ENCODE measurements at places on chromosomes 2 and 18.

DNA sequence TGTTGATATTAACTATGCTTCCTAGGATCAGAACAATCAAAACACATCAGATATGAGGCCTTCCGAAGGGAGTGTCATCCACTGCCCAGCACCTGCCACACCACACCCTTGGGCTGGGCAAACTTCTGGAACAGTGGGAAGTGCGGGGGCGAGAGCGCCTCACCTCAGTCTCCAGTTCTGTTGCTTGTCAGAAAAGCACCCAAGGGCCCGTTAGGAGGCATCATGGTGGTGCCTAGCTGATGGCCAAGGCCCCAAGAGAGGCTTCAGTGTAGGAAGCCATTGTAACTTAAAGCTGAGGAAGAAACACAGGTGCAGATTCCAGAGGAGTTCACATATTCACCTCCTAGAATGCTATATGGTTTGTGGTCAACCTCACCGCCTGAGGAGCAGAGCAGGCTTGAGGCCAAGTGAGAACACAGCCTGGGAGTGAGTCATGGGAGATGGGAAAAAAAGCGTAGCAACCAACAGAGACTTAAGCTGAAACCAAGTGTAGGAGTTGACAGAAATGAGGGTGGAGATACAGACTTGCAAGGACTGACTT, 85.1 kb upstream of the ATL2 start:
- DNase-seq: peak; percentile 26

DNA sequence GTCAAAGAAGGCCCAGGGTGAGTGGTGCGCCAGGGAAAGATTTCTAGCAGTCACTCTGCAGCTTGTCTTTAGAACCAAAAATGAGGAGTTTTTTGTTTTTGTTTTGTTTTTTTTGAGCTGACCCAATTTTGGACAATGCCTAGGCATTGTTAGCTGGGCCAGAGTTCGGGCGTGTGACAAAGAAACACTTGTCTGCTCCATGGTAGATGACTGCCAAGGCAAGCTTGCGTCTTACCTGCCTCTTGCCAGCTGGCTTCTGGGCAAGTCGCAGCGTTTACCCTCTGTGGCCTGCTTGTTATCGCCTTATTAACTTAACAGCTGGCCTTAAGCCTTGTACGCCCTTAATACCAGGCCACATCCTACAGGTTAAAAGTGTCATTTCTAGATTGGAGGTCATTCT, 114.3 kb downstream of the GALNT1 start:
- no peak for DNase-seq

DNA sequence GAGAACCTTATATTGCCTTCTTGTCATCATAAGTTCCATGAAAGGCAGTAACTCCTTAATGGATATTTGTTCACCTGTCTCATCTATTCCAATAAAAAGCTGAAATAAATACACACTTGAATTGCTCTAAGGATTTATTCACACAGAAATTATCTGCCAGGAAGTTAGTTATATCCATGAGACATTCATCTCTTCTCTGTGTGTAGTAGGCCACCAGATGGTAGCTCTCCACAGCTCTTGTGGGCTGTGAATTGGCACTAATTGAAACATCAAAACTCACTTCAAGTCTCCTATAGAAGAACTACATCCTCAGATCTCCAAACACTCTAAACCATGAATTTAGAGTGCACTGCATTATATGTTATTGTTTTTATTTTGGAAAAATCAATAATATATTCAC, 189.6 kb downstream of the DSC3 start:
- DNase-seq: no peak

DNA sequence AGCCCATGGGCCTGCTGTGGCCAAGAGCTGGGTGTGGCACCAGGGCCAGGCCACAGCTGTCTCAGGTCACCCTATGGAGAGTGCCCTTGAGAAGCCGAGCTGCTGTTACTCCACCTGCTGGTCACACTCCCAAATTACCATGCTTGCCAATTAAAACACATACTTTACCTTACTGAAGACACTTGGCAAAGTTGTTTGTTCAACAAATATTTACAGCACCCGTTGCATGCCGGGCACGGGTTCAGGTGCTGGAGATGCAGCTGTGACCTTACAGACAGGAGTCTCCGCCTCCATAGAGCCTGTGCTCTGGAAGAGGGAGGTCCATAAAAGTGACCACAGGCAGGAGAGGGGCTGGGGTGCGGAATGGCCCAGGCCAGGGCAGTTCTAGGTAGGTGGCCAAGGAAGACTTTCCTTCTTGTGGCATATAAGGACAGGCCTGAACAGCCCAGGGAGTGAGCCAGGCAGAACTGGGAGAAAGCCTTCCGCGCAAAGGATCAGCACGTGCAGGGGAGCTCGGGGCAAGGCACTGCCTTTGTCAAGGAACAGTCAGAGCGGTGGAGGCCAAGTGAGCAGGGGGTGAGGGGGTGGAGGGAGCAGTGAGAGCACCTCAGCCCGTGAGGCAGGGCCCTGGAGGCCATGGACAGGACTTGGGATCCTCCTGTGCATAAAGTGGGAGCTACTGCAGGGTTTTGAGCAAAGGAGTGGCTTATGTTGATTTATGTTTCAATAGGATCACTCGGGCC, 23.6 kb upstream of the RBM44 start:
- DNase-seq: peak; percentile 77

- DNase-seq: no peak
These were observed 219.4 kb downstream of the HNMT start for GRCh38 chr2:138183705-138184104.

- no peak for DNase-seq
These were observed 25.9 kb upstream of the GPR17 start for GRCh38 chr2:127619877-127620705.

DNA sequence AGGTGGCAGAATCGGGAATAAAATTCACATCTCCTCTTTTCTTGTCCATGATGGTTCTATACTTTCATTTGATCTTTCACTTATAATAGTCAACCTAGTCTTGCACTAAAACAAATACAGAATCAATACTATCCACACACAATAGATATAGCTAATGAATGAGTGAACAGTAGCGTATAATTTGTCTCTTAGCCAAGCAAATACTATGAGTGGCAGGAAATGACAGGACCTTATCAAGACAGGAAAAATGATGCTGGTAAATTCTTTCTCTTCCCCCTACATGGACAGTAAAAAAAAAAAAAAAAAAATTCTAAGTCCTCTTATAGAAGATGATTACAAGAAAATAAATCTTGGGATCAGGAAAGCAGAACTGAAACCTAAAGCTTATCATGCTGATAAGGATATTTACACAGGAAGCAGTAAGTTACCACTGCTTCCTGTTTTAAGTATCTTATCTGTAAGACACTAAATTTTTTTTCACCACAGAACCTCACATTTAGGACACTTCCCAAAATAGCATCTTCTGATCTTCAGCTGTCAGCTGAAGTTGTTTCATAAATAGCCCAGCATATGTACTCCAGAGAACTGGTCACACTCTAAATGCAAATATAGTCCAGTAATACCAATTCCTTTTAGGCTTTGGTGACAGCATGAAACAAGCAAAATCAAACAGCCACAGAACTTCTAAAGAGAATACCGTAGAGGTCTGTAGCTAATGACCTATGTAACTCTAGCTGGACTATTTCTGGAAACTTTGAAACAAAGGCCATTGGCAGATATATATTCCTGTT, 27.0 kb downstream of the IRS1 start:
- DNase-seq: peak; percentile 87

GRCh38 chr2:238163481-238164198, 4.9 kb downstream of the ERFE start:
- peak; percentile 42 for DNase-seq

DNA sequence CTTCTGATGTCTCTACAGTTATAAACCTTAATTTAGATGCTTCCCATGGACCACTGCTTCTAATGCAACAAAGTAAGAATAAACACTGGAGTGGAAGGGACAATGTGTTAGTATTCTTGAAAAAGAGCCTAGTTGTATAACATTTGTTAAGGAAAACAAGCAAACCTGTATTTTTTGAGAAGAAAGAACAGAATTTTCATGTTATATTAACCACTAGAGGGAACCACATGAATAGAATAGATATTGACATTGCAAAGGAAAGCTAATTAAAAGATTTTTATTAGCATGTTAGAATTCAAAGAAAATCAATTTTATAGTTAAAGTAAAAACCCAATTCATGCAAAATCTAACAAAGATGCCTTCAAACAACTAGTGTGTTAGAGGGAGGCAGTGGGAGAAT, 151.2 kb upstream of the BARD1 start:
- DNase-seq: peak; percentile 15

- DNase-seq: no peak
These were observed 24.2 kb upstream of the ARL5A start for GRCh38 chr2:151852260-151853069.

DNA sequence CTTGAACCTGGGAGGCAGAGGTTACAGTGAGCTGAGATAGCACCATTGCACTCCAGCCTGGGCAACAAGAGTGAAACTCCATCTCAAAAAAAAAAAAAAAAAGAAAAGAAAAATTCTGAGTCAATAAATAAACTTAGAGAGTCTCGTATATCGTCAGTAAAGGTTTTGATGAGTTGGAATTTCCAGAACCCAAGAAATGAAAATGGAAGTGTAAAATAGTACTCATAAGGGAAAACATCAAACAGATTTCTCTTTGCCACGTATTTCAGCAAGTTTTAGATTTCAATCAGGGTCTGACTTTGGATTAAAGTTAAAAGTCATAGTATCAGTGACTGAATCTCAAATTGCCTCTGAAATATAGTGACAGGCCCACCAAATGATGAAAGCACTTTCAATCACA, 71.4 kb upstream of the SPOPL start:
- DNase-seq: no peak

- no peak for DNase-seq
These were observed 6.0 kb upstream of the OTX1 start for GRCh38 chr2:63044362-63045327.

DNA sequence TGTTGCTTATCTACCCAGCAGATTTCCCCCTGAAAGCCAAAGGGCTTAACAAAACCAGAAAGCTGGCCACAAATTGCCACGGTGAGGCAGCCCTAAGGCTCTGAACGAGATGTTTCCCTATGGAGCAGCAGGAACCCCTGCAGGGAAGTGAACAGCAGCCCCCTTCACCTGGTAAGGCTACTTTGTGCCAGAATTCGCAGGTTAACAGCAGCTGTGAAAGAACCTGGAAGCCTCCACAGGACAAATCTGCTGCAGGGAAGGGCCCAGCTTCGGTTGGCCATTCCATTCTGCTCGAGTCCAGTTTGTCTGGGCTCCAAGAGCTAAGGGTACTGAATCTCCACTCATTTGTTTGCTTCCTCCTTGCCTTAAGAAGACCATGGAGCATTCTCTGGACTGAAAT, 175.3 kb downstream of the PDE11A start:
- no peak for DNase-seq

GRCh38 chr2:7292154-7292691, 375.0 kb downstream of the RNF144A start:
- DNase-seq: no peak

DNA sequence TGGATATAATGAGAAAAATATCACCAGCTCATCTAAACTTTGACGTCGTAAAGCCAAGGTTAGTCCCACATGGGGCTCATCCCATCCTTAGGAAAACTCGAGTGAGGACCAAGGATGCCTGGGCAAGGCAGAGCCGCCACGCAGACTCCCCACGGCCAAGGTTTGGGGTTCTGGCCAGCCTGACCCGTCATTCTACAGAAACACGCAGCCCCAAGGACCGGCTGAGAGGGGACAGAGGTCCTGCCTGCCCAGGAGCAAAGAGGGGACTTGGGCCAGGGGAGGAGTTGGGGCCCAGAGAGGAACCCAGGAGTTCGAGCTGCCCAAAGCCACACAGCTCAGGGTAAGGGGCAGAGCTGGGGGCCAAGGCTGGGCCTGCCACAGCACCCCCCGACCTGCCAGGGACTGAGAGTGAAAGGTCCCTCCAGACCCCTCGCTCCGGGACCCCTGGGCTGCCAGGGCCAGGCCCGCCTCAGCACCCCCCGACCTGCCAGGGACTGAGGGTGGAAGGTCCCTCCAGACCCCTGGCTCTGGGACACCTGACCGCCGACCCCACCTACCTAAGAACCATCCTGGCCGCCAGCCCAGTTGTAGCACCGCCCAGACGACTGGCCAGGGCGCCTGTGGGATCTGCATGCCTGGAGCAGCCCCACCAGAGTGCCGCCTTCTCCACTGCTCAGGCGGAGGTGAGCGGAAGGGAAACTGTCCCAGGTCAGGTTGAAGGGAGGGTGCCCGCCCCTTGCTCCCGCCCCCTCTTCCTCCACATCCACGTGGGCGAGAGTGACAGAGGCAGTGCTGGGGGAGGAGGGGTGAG, at the start of gene PDCD1:
TSS of gene PDCD1 (minus strand) at position 689 of the 811 bp plus-strand sequence. CDS start at position 633, 56 bp downstream.
- DNase-seq: no peak

DNA sequence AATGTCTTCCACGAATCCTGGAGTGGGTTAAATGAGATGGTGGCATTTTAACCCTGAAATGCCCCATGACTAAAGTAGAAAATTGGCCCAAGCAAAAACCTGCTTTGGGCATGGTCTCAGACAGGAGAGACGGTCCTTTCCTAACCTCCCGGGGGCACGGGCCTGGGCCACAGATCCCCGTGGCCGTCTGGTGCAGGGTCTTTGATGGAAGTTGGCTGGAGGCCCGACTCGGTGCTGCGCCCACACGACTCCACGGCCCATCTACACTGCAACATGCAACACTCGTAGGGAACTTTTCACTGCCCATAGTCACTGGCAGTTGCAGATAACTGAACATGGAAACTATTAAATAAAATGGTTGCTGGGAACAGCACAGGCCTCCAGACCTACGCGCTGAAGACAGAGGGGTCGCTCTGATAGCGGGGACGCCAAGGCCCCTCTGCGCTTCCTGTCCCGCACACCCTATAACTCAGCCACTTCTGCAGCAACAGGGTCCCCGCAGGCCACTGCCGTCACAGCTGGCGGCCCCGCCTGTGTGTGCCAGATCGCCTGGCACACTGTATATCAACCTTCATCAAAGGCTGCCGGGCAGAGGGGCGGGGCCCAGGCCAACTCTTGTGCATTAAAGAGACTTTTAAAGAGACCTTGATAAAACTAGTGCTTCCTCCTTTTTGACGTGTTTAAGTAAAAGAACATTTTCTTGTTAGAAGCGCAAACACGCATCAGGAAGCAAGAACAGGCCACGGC, 214.1 kb downstream of the TWIST2 start:
- DNase-seq: peak; percentile 92

- no peak for DNase-seq
These were observed 79.8 kb upstream of the LPIN2 start for GRCh38 chr18:3092727-3093126.

GRCh38 chr2:39487398-39488250, 50.5 kb upstream of the MAP4K3 start:
- no peak for DNase-seq

DNA sequence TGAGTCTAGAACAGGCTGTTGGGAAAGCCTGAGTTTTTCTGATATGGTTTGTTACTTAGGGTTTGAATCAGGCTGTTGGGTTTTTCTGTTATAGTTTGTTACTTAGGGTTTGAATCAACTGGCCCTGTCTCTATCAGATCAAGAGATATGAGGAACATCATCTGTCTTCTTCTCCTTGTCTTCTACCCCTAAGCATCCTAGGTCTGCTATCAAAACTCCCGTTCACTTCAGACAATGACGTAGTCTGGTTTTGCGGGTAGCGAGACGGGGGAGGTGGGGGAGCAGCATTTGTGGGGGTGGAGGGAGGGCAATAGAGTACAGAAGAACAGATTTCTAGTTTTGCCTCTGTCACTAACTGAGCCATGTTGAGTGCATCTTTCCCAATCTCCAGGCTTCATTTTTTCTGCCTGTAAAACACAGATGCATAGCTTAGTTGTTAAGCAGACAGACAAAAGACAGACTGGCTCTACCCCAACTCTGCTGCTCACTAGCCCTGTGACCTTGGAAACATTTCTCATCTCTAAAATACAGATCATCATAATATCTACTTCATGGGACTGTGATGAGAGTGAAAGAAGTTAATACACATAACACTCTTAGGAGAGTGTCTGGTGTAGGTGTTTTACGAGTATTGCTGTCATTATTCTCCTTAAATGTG, 9.1 kb downstream of the TNP1 start:
- no peak for DNase-seq

GRCh38 chr2:7430869-7431641, 513.8 kb downstream of the RNF144A start:
- DNase-seq: peak; percentile 82

Data from hematopoietic multipotent progenitor cell treated with erythropoietin and hydrocortisone succinate and interleukin-3 and kit ligand, for 4 days (in vitro differentiated cells).